ENCODE measurements at places on chromosomes 4 and X.
A peak's percentile ranks its signal among the peaks of the same experiment; 100 is the strongest.

- DNase-seq: peak; percentile 67
These were observed 4.2 kb upstream of the ZNF157 start for GRCh38 chrX:47366041-47366722.

- DNase-seq: no peak
These were observed 124.5 kb downstream of the DMD start for GRCh38 chrX:33086886-33087285.

DNA sequence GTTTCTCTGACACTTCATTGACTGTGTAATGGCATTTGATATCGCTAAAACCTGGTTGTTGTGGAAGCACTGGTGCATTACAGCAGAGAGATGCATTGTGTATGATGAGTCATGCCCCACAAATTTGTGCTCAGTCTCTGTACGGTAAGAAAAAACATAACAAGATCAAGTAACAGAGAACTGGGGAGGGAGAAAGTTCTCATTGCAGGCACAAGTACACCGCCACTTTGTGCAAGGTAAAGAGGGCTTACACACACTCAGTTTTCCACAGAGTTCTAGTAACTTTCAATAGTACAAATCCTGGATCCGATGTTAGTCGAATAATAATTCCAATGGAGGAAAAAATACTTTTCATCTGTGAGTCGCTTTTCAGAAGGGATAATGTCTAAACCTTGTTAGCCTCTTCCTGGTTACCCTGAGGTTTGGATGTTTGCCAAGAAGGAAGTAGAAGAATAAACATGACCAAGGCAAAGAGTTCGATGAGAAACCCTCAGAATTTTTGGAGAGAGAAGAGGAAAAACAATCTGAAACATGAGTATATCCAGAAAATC, 512.5 kb upstream of the SLIT2 start:
- DNase-seq: peak; percentile 87

- no peak for DNase-seq
These were observed 1.5 kb upstream of the SLC16A2 start for GRCh38 chrX:74419864-74420195.

DNA sequence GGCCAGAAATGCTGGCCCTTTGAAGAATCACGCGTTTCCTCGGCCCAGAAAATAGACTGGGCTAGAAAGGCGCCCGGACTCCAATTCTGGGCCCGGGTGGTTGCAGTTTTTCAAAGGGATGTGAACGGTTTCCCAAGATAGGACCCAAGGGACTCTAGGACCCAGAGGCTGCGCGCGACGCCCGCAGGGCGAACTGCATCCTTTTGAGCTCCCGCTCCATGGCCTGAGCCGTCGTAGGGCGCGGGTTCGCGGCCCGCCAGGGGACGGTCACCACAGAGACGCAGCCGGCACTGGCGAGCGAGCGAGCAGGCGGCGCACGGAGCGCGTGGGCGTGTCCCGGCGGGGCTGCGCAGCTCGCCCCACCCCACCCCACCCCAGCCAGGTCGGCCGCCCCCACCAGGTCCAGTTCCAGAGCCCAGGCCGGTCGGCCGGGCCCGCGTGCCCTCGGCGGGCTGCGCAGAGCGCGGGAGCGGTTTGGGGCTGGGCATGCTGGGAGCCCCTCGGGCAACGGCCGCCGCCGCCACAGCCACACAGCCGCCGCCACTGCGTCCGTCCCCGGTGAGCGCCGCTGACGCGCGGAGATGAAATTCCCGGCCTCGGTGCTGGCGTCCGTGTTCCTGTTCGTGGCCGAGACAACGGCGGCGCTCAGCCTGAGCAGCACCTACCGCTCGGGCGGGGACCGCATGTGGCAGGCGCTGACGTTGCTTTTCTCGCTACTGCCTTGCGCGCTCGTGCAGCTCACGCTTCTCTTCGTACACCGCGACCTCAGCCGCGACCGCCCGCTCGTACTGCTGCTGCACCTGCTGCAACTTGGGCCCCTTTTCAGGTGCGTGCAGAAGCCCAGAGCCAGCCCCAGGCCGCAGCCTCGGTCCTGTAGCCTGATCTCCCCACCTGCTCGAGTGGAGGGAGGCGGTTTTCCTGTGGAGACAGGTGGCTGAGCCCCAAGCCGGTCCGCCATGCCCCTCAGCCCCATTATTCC, at the start of gene XK:
Gene XK, plus strand, starts transcription at position 411 of the 979 bp plus-strand sequence. Its CDS starts 171 bp downstream, at position 582.
- peak; percentile 4 for DNase-seq

DNA sequence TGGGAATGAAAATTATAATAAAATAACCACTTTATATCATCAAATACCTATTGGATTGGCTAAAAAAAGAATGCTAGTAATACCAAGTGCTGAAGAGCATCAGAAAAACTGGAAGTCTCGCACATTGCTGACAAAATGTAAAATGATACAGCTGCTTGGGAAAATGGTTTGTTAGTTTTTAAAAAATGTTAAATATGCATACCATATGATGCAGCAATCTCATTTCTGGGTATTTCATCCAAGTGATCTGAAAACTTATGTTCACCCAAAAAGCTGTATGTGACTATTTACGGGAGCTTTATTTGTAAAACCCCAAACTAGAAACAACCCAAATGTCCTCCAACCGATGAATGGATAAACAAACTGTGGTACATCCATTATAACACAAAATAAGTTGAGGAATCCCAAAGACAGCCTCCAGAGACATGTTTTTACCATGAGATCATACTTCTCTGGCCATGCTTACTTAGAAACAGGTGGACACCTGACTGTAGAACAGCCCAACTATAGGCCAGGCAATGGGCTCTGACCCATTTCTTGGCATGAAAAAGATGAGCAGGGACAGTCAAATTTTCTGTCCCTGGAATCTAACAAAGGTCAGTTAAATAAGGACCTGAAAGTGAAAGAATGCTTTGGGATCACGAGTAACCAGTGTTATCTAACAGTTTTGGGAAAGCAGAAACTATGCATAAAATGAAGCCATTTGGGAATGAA, 47.5 kb upstream of the FAM120C start:
- DNase-seq: peak; percentile 19

GRCh38 chr4:82710197-82710929, 88.2 kb downstream of the SCD5 start:
- DNase-seq: peak; percentile 9

DNA sequence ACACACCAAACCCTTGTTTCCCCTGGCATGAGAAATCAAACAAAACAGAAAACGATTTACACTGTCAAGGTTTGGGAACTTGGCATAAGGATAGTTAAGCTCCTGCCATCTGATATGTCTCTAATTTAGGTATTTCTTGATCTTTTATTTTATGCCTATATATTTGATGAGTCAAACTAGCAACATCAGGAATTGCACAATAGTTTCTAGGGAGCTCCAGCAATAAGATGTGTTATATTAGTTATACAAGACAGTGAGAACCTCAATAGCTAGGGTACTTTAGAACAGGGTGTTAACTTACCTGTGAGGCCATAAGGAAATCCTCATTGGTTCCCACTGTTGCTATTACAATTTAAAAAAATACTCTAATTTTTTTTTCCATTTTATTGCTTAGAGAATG, 474.2 kb downstream of the GBA3 start:
- no peak for DNase-seq

GRCh38 chr4:176864238-176864637, 71.5 kb upstream of the VEGFC start:
- peak; percentile 27 for DNase-seq

- DNase-seq: peak; percentile 24
These were observed 2.0 kb upstream of the SOD3 start for GRCh38 chr4:24793219-24794005.

DNA sequence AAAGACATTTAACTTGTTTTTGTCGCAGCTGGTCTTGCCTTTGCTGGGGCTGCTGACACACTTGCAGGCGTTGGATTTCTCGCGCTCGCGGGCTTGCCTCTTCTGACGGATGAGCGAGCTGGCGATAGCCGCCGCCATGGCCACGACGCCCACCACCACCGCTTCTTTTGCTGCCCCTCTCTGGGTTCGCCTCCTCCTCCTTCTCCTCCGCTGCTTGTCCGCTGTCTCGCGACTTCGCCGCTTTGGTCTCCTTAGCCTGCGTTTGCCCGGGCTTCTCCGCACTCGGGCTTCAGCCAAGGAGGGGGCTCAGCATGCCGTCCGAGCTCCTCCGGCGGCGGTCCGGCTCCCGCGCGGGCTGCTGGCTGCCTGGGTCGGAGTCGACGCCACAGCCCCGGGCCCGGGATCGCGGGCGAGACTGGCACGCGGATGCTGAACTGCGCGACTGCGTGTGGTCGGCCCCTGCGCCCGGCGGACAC, 613 bp downstream of the FGF13 start:
- DNase-seq: no peak

GRCh38 chr4:53844133-53844532, 220.3 kb downstream of the CHIC2 start:
- DNase-seq: no peak

- no peak for DNase-seq
These were observed 63.2 kb upstream of the HELT start for GRCh38 chr4:184955116-184955515.

- DNase-seq: no peak
These were observed 12.9 kb downstream of the CCDC22 start for GRCh38 chrX:49247916-49248811.

DNA sequence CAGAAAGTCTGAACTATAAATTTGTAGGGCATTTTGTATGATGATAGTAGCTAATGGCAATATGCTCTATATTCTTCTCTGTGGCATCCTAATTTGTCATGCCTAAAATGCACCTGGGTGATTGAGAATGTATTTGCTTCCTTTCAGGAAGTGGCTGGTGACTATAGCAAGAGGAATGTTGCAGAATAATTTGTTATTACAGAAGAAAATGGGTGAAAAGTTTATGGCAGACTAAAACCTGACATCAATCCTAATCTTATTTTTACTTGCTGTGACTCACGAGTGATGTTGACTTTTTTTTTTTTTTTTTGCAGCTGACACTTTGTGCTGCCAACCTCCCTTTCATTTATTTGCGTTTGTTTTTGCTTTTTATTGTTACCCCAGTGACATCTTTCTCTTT, 141.1 kb downstream of the MSL3 start:
- DNase-seq: peak; percentile 1

DNA sequence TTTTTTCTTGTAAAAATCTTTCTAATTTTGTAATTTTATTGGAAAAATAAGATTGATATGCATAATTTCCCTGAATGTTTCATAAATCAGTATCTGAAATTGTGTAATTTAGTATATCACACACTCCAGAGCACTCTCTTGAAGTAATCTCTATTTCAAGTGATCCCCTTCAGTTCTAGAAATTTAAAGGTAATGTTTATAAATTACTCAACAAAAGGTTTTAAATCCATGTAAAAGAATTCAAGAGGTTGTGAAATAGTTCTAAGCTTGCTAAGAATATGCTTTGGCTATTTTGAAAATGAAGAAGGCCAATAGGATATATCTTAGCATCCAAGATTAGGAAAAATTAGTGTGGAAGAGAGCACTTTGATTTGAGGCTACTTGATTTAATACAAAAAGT, 28.2 kb downstream of the SMARCAD1 start:
- no peak for DNase-seq

- no peak for DNase-seq
These were observed 156.1 kb downstream of the FRAS1 start for GRCh38 chr4:78213218-78213617.

- DNase-seq: peak; percentile 4
These were observed 434.7 kb downstream of the PACRGL start for GRCh38 chr4:21134994-21135393.

GRCh38 chrX:20522420-20522819, 255.7 kb upstream of the RPS6KA3 start:
- no peak for DNase-seq

DNA sequence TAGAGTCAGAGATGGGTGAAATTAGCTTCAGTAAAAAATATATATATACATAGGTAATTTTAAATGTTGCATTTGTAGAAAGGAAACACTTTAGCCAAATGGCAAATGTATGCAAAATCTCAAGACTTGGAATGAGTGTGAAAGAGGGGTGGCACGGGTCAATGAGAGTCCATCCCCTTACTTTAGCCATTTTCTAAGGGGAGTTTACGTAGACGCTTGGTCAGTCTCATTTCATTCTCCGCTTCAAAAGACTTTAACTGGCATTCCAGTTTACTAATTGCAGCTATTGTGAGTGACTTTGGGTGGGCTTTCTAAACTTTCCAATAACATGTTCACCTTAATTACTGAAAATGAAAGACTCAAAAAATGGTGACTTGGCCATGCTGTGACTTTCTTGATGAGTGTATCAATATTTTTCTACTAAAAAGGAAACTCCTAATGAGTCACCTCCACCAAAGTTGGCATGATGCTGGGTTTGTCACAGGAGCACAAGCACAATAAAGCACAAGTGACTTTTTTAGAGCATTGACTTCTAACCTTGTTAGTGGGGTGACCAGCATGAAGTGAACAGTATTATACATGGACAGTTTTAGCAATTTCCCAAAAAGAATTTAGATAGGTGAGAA, 356.0 kb upstream of the RASGEF1B start:
- no peak for DNase-seq

DNA sequence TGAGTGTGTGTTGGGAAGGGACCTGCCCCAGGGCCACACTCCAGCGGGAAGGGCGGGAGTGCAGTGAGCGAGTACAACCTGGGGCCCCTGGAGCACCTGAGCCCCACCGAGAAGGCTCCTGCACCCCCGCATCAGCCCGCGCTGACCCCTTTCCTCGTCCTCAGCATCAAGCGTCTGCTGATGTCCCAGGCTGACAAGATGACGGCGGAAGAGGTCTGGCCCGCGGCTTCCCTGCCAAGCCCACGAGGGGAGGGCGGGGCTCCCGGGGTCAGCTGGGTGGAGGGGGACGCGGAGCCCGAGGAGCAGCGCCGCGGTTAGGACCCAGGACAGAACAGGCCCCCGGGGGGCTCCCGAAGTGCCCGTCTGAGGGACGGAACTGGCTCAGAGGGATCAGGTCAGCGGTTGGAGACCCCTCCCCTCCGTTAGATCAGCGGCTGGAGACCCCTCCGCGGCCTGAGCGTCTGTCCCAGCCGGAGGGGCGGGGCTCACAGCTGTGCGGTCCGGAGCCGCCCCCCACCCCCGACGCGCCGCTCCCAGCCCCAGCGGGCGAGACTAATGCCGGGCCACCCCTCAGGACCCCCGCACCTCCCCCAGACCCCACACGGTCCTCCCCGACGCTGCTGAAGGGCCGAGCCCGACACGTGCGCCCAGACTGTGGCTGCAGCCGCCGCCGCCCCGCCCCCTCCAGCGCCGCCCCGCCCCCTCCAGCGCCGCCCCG, 6.7 kb downstream of the MYL5 start:
- peak; percentile 52 for DNase-seq

GRCh38 chrX:104450316-104450715, 115.7 kb upstream of the IL1RAPL2 start:
- DNase-seq: no peak

- no peak for DNase-seq
These were observed 876 bp downstream of the KLHL2 start for GRCh38 chr4:165208221-165208652.

- no peak for DNase-seq
These were observed 16.6 kb upstream of the HPGD start for GRCh38 chr4:174538876-174539250.

GRCh38 chr4:19947349-19947748, 304.4 kb upstream of the SLIT2 start:
- peak; percentile 89 for DNase-seq

Data from EH (cell line).